Occipital lobe (tissue), 3 donors: ENCODE measurements at places on chromosomes 4 and X. TPM values are rescaled to one million over a fixed set of nuclear protein-coding genes. Genes with fewer than 3 reads are reported as not detected.

Gene RHOXF2B
- not detected for total RNA-seq

Gene COX7B2
- not detected for total RNA-seq

Gene CLNK
- total RNA-seq, result not detected

Gene EVC
- 5.1 TPM for total RNA-seq

Gene CT47B1
- total RNA-seq, result not detected

Gene CAMK2D
- 78.9 TPM for total RNA-seq

Gene SYNPO2
- total RNA-seq, result 2.3 TPM

Gene PORCN
- 5.5 TPM for total RNA-seq

Gene VCX3A
- not detected for total RNA-seq

Gene HPSE
- 1.6 TPM for total RNA-seq

Gene UBE2K
- 93.7 TPM for total RNA-seq

Gene NEIL3
- 3.7 TPM for total RNA-seq

Gene N4BP2
- 67.1 TPM for total RNA-seq

Gene TLL1
- 0.78 TPM for total RNA-seq

Gene RNF212
- 1.1 TPM for total RNA-seq

Gene STBD1
- 0.47 TPM for total RNA-seq

Gene INTS6L
- total RNA-seq, result 33.1 TPM

Gene SLC26A1
- 4.2 TPM for total RNA-seq

Gene ADH1A
- total RNA-seq, result not detected

Gene ITIH6
- not detected for total RNA-seq

Gene CSAG2
- not detected for total RNA-seq

Gene TXK
- total RNA-seq, result 3.1 TPM

Gene MAGEE2
- total RNA-seq, result 4.4 TPM

Gene IL2RG
- not detected for total RNA-seq

Gene CLGN
- 3.4 TPM for total RNA-seq

Gene DMD
- total RNA-seq, result 78.5 TPM
